ENCODE measurements at places on chromosomes 11 and 22.

GRCh38 chr11:126061707-126062678, 673 bp downstream of the CDON start:
- no peak for DNase-seq

GRCh38 chr11:80240245-80240644, 799.4 kb upstream of the TENM4 start:
- no peak for DNase-seq

- DNase-seq = no peak
Observed at GRCh38 chr11:17387254-17387653, 1.2 kb downstream of the KCNJ11 start.

DNA sequence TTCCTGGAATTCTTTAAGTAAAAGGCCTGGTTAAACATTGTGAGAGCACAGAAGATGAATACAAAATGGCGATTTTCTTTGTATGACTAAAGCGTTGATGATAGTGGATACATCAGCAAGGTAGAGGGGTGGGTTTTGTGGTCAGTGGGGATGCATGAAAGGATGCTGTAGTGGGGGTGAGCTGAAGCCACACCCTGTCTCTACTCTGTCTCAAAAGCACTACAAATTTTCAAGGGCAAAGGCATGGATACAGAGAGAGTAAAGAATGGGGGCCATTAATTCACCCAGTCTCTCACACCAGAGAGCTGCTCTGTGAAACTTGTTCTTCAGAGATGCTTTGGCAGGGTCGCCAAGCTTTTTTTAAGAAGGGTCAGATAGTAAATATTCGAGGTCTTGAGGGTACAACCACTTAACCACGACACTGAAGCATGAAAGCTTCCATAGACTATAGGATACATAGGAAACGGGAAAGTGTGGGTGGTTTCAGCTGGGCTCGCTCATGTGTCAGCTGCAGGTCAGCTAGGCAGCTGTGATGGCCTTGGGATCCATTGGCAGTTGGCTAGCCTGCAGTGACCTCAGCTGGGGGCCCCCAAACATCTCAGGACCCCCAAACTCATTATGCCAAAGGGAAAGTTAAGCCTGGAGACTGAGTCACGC, 8.3 kb downstream of the TMEM138 start:
- DNase-seq = no peak

GRCh38 chr11:131712897-131713296, 342.5 kb downstream of the NTM start:
- DNase-seq = no peak

Data from activated CD4-positive, CD25-positive, alpha-beta regulatory T cell (primary cell).